ENCODE measurements at places on chromosomes 5 and 9.

GRCh38 chr5:97021416-97021815 lies 85.5 kb downstream of the LNPEP start:
- no peak for DNase-seq

DNA sequence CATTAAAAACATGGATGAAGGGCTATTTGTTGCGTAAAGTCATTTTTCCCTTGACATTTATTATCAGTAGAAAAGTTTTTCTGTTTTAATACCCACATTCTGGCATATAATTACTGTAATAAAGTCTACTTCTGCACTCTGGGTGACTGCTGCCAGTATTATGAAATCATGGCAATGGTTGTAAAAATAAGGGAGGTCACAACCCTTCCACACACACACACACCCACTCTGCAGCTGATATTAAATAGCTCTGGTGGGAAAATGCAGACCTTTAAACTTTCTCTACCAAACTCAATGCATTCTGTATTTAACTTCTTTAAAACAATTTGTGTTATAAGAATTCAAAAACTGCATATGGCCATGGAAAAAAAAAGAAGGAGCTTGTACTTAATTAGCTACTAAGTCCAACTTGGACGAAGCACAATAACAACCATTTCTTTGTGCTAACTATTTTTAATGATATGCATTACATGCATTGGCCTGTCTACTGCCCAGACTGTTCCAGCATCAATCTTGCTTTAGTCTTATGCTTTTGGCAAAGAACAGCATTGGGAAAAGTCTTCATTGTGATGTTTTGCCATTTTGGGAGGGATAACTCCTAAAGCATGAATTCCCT lies 137.6 kb upstream of the MAP3K1 start:
- DNase-seq, result no peak

DNA sequence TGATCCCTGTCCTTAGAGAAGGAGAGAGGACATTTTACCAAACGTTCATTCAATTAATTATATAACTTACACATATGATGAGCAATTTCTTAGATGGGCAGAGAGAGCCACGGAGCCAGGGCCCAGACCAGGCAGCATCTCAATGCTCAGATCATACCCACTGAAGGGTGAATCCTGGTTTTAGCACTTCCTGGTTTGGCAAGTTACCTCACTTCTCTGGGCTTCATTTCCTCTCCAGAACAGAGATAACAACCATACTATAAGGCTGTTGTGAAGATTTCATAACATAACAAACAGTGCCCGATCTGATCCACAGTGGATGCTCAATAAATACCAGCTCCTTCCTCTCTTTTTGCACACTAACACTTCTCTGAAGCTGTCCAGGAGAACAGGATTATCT lies 271.1 kb downstream of the DENND1A start:
- DNase-seq, result no peak

DNA sequence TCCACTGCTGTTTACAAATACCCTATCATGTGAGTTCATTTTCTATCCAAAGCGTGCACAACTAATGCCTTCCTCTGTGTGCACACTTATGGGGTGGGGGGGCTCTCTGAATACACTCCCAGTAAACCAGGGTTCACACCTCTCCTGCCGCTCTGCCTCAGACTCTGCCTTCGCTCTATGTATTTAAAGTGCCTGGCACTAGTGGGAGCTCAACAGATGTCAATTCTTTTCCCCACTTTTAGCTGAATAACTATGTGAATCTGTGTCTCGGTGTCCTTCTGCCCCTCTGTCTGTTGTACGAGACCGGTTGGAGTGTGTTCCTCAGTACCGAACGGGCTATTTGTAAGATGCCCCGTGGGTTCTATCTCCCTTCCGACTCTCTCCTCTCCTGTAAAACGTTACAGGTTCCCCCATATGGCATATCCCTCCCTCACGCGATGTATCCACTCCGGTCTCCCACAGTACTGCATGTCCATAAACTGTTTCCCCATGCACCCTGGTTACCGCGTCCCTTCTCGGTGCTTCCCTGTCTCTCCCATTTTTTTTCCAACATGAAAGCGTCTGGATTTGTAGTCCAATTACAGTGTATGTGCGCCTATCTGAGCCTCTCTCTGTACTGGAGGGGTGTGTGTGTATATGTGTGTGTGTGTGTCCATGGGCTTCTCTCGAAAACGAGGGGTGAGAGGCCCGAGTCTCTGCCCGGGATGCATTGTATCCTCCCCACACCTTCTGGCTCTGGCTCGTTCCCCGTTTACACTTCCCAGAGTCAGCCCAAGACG lies 1.6 kb downstream of the ELL2 start:
- peak; percentile 18 for DNase-seq

- DNase-seq, result peak; percentile 75
These were observed 113.7 kb downstream of the TRPM6 start for GRCh38 chr9:74773886-74774479.

DNA sequence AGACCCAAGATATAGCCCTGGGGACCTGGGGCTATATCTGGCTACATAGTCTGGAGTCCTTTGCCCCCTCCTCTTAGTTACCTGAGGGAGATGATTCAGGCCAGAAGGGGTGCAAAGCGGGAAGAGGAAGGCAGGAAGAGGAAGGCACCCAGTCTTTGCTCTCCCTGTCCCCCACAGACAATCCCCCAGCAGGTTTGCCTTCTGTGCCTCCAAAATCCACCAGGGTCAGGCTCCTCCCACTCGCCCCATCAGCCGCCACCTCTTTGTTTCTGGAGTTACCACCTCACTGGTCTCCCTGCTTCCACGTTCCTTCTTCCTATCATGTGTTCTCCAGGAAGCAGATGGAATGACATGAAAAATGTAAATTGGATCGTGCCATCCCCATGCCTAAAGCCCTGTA lies 31.2 kb upstream of the FABP6 start:
- DNase-seq, result no peak

DNA sequence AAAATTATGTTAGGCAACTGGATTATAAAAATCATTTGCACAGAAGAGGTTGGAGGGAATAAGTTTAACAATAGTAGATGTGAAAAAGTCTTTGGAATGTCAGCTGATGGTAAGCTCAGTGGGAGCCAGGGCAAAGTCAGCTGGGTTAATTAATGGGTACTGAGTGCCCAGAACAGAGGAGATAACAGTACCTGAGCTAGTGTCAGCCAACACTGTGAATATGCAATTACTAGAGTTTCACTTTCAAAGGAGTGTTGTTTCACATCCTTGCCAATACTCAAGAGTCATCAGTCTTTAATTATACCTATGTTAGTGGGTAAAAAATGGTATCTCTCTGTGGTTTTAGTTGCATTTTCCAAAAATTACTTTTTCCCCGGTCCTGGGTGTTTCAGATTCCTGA lies 135.1 kb downstream of the KIF4B start:
- DNase-seq, result no peak

DNA sequence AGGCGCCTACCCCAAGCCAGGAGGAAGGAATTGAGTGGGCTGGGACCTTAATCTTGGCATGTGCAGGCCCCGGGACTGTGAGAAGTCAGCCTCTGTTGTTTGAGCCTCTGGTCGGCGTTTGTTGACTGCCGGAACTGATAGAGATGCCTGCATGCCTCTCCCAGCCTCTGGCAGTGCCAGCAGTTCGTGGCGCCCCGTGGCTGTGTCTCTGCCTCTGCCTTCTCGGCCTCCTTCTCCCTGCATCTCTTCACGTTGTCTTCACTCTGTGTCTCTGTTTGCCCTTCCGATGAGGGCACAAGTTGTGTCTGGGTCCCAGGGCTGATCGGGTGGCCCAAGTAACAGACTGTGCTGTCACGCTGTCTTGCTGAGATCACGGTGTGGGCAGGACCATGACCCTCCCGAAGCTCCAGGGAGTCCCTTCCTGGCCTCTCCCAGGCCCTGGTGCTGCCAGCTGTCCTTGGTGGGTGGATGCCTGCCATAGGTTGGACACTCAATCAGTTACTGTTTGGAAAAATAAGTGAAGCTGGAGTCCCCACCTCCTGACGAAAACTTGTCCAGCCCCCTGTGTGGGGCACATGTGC lies 133.5 kb upstream of the LPCAT1 start:
- no peak for DNase-seq

DNA sequence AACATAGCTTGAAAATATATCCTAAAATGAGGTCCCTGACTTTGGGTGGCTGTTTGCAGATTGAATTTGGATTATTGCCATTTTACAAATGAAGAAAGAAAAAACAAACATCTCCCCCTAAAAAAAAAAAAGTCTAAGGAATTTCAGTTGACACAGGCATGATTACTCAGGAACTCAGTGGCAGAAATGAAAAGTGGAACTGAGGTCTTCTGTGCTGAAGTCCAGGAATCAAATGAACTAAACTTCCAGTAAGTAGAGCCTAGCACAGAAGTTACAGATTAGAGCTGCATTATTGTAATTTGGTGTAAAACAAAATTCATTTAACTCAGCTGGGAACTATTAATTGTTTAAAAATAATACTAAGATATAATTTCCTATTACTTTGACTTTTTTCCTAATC lies 26.7 kb downstream of the FAM170A start:
- no peak for DNase-seq

GRCh38 chr9:17839776-17840175 lies 260.9 kb downstream of the SH3GL2 start:
- DNase-seq, result no peak

GRCh38 chr5:68067976-68068603 lies 147.5 kb upstream of the PIK3R1 start:
- no peak for DNase-seq

DNA sequence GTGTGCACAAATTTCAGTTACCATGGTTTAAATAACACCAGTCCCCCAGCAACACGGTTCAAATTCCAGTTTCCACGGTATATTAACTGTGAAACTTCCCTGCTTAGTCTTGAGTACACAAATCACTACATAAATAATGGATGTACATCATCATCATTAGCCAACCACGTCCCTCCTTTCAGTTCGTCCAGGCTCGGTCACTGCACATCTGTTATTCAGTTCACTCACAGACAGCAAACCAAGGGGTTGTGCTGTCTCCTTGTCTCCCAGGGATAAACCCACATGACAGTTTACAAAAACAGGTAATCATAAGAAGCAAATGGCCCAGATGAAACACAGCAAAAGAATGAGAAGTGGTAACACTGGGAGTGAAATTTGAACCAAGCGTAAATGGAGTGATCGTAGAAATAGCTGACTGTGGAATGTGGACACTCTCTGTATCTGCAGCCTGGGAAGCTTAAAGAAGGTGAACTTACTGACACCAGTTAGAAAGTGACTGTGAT lies 61.0 kb upstream of the RAD23B start:
- DNase-seq, result peak; percentile 53

DNA sequence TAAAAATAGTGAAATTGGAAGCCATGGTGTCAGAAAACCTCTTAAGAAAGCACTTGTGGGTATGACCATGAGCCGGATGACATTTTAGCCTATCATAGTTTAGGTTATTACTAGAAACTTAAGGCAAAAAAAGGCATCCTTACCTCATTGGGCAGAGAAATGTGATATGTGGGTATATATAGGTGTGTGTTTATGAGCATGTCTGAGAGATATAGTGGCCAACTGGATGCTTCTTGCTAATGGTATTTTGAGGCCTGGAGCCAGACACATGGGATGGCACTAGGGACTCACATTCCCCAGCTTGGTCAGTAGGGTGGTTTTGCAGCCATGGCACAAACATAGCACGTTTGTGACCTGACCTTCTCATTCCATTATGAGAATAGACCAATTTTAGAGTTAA lies 295.6 kb upstream of the MEF2C start:
- DNase-seq, result no peak

DNA sequence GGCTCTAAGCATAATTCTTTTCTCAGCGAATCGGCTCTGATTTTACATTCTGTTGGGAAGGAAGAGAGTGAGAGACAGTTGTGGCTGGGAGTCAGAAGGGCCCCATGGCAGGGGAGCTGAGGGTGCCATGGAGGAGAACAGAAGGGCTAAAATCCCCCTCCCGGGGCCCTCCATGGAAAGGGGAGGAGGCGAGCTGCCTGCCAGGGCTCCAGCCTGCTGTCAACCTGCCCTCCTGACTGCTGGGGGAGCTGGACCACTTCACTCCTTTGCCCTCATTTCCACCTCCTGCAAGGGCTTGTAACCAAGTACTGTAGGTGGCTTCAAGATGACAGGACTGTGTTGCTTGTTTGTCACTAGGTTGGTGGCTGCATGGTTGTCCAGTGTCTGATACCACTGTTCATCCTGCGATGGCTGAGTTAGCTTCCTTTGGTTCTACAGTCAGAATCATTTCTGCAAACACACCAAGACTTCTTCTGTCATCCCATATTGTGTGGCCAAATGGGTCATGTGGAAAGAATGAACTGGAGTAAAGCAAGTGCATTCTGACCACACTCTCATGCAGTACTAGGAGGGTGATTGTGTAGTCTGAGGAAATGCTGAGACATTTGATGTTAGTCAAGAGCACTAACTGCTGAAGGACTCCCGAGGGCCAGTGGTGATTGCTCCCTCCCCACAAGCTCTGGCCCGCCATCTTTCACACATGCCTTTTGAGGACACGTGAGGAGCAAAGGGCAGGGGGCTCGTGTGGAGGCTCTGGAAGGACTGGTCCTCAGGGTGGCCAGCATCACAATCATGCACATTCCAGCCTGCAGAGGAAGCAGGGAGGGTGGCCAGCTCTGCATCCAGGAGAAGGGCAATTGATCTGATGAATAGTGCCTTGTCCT lies 307.2 kb downstream of the GADD45G start:
- DNase-seq, result no peak

DNA sequence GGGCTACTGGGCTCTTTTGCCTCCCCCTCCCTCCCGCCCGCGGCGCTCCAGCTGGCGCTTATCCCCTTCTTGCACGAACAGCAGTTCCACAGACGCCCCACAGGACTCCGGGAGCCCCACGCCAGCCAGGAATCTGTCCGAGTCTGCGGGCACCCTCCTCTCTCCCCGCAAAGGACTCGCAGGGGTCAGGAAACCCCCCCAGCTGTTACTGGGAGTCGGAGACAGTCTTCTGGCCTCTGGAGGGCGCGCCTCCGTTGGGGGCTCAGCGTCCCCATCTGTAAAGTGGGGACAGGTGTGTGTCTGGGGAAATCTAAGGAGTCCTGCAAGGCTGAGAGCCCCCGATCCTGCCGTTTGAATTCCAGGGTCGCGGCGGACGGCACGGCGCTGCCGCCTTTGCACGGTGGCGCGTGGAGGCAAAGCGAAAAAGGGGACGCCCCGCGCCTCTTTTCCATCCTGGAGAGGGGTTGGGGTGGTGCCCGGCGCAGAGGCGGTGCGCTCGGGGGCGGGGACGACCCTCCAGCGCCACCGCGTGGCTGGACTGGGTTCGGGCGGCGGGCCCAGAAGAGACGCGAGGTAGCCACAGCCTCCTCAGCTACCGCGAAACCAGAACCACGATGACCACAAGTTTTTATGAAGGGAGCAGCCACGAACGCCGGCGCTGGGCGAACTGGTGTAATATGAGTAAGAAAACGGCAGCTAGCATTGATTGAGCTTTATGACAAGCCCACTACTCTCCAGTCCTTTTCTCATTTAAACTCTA lies 2.8 kb upstream of the CCIN start:
- peak; percentile 80 for DNase-seq

Measured in A172 (cell line).